ENCODE measurements at places on chromosomes 2 and 18.

- DNase-seq, result no peak
Measured at GRCh38 chr2:144348846-144349245, 171.1 kb downstream of the ZEB2 start.

DNA sequence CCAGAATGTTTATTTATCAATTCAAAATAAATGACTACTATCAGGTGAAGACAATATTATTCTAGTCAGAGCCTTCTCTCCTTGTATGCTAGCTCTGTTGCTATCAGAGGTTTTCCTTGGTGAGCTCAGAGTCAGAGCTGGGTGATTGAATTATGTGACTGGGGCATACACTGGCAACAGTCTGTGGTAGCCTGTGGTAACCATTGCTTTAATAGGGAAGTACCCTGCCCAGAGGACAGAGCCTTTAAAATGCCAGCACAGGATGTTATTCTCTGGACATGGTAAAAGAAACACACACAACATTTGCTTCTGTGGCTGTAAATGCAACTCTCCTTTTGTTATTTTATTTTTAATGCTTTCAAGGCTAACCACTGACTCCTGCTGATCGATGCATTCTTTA, 124.7 kb downstream of the PPP1R1C start:
- no peak for DNase-seq

DNA sequence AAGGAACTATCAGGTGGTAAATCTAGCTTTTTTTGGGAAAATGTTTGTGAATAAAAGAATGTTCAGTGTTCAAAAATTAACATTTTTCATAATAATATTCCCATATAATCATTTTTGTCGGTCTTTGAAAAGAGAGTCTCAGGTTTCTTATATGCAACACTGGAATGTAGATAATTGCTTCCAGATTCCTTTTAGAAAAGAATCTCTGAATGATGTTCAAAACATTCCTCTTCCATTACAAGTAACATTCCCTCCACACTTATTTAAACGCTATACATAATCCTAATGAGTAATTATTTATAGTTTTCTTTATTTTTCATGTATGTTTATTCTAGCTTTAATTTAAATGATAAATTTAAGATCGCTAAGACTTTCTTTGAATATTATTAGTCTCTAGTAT, 7.0 kb downstream of the ZSWIM2 start:
- no peak for DNase-seq

GRCh38 chr2:160970052-160970965, 189.9 kb upstream of the TANK start:
- no peak for DNase-seq

- no peak for DNase-seq
Measured at GRCh38 chr18:50523165-50523564, 36.7 kb upstream of the MAPK4 start.

- no peak for DNase-seq
Measured at GRCh38 chr2:30934066-30934465, 126.8 kb upstream of the CAPN13 start.

GRCh38 chr2:7825591-7826312, 856.1 kb upstream of the ID2 start:
- peak; percentile 12 for DNase-seq

DNA sequence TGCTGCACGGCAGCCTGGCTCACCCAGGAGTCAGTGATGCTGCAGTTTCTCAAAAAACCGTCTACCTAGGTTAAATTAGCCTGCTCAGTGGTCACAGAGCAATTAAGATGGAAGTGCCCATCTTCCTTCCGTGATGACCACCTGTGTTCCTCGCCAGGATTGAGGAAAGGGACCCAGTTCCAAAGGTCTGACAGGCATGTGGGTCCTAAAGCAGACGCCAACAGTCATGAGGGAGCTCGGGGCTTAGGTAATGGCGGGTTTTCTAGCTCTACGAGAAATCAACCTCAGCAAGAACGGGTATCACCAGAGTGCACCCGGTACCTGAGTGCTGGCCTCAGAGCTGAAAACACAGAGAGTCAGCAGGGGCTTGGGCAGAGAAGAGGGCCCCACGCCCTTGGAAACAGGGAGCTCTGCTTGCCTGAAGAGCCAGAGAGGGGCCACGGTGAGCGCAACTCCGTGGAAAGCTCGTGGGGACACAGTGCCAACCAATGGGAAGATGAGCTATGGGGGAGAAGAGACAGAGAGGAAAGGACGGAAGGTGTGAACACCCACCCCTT, 34.3 kb upstream of the DNMT3A start:
- no peak for DNase-seq

DNA sequence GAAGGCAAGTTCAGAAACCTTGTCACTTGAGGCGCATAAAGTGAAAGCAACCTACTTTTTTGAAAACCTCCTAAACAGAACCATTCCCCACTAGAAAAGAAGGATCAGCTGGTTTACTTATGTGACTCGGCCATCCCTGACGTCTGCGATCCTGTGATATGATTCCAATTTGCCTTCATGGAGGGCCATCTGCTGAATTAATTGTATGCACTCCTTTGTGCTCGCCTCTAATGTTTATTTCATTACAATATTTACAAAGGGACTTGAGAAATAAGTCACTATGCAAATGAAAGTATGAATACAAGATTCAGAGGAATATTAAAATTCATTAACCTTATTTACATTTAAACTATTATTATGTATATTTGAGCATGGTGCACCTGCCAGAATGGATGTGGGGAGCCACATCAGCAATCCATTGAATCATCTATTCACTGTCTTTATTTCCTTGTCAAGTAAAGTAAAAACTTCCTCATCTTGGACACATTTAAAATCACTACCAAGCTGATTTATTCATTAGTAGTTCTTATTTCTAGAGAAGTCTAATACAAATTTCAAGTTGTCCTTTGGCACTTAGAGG, 96.5 kb downstream of the RBM43 start:
- DNase-seq, result no peak

DNA sequence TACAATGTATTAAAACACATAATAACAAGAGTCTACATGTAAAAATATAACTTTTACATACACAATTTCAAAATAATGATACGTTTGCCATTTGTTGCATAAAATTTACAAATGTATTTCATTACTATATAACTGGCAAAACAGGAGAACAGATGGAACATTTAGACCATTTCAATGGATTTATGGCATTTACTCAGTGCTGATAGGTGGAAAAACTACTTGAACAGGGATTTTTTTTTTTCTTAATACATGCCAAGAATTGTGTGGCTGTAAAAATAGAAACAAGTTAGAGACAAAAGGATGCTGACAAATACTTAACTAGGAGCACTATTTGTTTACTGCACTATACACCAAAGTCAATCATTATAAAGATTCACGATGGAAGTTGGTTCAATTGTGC, 266.8 kb upstream of the CCDC68 start:
- DNase-seq, result no peak

GRCh38 chr18:45316127-45316526, 299.1 kb upstream of the SLC14A2 start:
- DNase-seq, result no peak

GRCh38 chr2:165479856-165480255, 10.4 kb downstream of the CSRNP3 start:
- no peak for DNase-seq

- DNase-seq, result no peak
Measured at GRCh38 chr2:233185330-233185729, 66.1 kb upstream of the ATG16L1 start.

- DNase-seq, result no peak
Measured at GRCh38 chr2:27194538-27195354, 17.1 kb upstream of the ATRAID start.

DNA sequence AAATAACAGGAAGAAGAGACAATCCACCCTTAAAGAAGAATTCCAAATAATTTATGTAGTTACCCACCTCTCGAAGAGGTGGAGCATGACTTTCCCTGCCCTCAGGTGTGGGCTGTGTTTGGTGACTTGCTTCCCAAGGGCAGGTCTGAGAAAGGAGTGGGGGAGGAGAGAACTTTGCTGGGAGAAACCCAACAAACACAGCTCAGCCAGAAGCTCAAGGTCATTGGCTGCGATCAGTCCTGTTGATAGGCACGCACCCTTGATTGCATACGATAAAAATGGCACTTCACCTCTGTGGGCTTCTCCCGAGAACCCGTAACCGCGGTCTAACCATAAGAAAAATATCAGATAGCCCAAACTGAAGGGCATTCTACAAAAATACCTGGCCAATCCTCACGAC, 157.5 kb upstream of the ID2 start:
- no peak for DNase-seq

DNA sequence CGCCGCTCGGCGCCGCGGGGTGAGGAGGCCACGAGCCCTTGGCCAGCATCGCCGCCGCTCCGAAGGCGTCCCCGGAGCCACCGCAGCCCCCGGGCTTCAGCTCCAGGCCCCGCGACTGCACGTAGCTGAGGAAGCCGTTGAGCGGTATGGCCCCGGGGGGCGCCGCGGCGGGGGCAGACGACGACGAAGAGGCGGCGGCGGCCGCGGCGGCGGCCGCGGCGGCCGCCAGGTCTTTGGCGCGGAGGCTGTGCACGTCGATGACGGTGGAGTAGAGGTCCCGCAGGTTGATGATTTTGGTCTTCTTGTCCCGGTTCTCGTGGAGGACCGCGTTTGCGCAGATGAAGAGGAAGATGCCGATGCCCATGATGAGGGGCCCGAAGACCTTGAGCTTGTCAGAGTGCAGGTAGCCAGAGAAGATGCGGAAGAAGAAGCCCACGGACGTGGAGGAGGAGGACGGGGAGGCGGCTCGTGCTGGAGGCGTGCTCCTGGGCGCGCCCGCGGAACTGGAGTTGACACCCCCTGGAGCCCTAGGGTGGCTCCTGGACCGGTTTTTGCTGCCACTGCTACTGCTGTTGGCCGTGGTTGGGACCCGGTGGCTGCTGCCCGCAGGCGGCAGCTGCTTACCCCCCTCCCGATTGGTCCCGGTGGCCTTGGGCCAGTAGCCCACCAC, 4.0 kb downstream of the TMEM200C start:
- DNase-seq, result no peak

DNA sequence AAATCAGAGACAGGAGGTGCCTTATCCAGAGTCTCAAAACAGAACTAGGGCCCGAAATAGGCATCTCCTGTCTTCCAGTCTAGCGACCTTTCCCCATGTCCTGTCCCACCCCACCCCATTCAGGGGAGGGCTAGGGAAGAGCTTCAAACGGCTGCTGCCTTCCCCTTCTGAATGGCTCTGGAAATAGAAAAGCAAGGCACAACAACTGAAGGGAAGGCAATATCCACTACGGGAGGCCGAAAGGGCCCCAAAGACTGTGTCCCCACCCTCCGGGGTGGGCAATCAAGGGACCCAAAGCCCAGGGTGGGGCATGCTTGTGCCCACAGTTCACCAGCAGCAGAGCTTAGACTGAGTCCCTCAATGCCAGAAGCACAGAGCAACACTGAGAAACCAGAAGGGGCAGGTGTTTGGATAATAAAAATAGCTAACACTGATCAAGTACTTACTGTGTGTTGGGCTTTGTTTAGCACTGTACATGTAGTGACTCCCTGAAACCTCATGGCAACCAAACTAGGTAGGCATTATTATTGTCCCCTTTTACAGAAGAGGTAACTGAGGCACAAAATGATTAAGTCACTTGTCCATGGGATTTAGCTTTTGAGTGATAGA, 38.5 kb downstream of the CYRIA start:
- DNase-seq, result no peak

GRCh38 chr2:71646028-71646427, 192.7 kb downstream of the DYSF start:
- no peak for DNase-seq

GRCh38 chr2:21330786-21331391, 207.1 kb downstream of the TDRD15 start:
- DNase-seq, result no peak

GRCh38 chr2:221096706-221097567, 475.2 kb downstream of the EPHA4 start:
- DNase-seq, result no peak

GRCh38 chr2:109478906-109479493, 134.8 kb downstream of the SEPTIN10 start:
- DNase-seq, result no peak

- DNase-seq, result no peak
Measured at GRCh38 chr2:227349989-227350612, 25.1 kb downstream of the MFF start.

DNA sequence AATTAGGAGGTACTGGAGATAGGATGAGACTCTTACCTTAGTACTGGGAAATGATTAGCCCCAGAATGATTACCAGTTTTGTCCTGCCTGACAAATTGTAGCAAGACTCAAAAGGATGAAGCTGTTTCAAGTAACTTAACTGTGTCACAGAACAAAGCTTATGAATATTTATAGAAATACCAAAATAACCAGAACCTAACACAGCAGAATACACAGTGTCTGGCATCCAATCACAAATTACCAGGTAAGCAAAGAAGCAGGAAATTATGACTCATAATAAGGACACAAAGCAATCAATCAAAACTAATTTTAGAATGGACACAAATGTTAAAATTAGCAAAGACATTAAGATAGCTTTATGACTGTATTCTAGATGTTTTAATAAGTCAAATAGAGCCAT, 91.9 kb downstream of the CTNNA2 start:
- no peak for DNase-seq

- DNase-seq, result no peak
Measured at GRCh38 chr2:119233326-119234020, 9.8 kb downstream of the STEAP3 start.

- no peak for DNase-seq
Measured at GRCh38 chr2:237603718-237604362, 13.3 kb upstream of the RAB17 start.

GRCh38 chr2:240458900-240459391, 23.5 kb downstream of the GPC1 start:
- DNase-seq, result no peak

GRCh38 chr2:150486539-150487484, 655 bp downstream of the RND3 start:
- DNase-seq, result no peak

- no peak for DNase-seq
Measured at GRCh38 chr18:42268186-42268725, 313.2 kb downstream of the PIK3C3 start.

DNA sequence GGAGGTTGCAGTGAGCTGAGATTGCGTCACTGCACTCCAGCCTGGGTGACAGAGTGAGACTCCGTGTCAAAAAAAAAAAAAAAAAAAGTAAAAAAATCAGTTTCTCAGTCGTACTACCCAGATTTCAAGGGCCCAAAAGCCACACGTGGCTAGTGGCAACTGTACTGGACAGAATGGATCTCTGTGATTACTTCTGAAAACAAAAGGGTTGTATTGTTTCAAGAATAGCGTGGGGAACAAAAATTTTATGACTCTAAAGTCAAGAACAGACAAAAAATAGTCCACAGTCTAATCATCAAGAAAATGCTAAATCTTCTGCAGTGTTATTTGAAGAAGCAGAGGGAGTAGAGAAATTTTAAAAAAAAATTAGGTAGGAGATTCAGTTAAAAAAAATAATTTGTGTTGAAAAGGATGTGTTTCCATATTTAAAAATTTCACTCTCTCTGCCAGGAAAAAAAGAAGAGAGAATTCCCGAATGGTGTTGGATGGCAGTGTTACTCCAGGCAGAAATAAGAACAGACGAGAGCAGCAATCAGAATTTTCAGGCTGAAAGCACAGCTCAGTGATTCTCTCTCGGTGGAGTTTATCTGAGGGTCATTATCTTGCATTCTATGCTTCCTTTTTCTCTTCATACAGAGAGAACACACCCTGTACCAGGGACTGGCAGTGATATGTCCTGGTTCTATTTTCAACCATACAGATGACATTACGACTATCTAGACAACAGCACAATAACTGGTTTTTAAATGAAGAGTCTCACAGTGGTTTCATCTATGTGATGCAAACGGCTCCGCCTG, 61.8 kb downstream of the CABYR start:
- DNase-seq, result no peak

- DNase-seq, result no peak
Measured at GRCh38 chr2:233407771-233408181, 53.5 kb downstream of the DGKD start.

Data from stimulated activated CD4-positive, alpha-beta T cell treated with anti-CD3 and anti-CD28 coated beads, Interleukin-1b, Interleukin-23, amount 100 ng/mL, for 24 hours (primary cell).